Hepatocyte (in vitro differentiated cells): ENCODE measurements at places on chromosomes 7 and 10.

DNA sequence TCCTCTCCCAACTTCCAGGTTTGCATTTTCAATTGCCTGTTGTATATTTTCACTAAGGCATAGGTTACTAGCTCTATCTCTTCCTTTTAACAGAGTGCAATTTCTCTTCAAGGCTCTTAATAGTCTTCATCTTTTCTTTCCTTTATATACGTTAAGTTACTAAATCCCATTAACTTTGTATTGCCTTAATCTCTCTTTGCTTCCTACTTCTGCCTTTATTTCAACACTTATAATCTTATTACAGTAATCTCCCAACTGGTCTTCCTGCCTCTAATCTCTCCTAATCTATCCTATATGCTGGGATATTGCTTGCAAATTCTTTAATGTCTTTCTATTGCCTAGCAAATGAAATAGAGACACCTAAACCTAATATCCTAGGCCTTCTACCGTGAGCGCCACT lies 26.1 kb downstream of the ST7 start:
- no peak for DNase-seq

GRCh38 chr10:12510501-12510941 lies 161.2 kb downstream of the CAMK1D start:
- DNase-seq = no peak

DNA sequence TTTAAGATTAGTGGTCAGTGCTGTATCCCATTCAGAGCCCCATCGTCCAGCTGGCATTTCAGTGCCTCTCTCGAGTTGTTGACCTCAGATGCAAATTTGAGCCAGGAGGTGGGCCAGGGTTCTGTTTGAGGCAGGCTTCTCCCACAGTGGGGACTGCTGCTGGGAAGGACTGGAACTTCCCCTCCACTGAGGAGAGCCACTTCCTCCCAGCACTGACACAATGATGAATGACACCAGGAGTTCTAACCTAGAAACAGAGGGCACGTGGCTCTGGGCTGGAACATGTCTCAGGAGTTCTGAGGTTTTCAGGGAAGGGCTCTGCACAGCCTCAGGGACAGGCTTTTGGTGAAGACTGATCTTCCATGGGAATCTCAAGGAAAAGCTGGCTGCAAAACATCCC lies 18.3 kb upstream of the BTBD16 start:
- no peak for DNase-seq

DNA sequence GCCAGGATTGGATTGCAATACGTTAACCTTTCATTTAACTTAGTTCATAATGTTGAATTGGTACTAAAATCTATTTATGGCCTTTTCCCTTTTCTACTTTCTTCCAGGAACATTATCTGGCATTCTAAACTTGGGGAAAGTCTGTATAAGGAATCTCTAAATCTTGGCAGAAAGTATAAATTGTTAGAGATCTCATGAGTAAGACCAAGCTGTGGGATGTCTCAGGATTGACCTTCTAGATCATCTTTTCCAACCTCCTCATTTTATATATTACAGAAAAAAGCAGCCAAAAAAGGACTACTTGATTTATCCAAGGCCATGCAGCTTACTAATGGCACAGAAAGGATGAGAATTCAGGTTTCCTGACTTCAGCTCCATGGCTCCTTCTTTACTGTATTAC lies 598.3 kb downstream of the INHBA start:
- DNase-seq = no peak

DNA sequence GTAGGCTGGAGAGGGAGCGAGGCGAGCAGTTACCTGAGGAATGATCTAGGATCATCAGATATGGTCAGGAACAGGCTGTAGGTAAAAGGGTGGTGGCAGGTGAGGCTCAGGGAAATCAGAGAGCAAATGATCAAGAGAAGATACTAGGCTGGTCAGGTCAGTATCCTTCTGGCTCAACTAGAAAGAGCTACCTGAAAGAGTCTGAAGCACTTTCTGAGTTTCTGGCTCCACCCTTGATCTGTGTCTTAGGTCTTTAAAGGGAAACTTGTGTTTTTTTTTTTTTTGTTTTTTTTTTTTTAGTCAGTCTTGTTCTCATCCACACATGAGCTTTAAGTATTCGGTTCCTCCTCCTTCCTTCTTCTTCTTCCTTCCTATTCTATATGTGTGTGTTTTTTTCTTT lies 10.5 kb downstream of the ADAM22 start:
- DNase-seq = no peak
